ENCODE measurements at places on chromosomes 5 and 9.
A peak's percentile ranks its signal among the peaks of the same experiment; 100 is the strongest.

- no peak for DNase-seq
Measured at GRCh38 chr9:73135394-73135793, 16.3 kb upstream of the ANXA1 start.

GRCh38 chr9:36141288-36141687 is 4.8 kb downstream of the GLIPR2 start:
- DNase-seq: no peak

DNA sequence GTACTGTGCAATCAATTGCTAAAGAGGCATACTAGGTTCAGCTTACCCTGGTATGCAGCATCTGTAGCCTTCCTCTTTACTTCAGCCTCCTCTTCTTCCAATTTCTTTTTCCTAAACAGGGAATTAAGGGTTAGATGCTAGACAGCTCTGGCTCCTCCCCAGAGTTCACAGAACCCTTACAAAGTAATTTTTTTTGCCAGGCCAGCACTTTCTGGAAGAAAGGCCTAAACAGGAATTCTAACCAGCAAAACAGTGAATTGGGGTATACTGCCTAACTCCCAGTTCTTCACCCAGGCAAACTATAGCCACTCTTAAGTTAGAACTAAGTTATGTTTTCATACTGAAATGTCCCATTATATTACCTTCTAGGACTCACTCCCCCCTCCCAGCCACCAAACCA is 8.1 kb downstream of the BRD8 start:
- DNase-seq: no peak

DNA sequence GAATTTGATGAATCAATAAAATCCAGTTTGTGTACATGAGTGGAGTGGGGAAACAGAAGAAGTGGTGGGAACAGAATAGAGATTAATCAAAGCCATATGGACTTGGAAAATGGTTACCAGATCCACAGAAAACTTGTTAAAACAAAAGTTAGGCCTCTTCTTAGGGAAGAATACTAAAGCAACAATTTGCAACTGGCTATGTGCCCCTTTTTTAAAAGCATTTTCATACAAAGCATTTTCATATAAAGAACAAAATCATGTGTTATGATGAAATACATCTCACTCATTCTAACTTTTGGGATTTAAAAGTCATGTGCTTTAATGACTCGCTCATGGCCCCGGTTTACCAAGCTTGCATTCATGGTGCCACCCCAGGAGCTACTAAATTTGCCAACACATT is 276.9 kb downstream of the EFNA5 start:
- DNase-seq: no peak

- no peak for DNase-seq
Measured at GRCh38 chr9:111527347-111527746, 2.4 kb downstream of the ZNF483 start.

DNA sequence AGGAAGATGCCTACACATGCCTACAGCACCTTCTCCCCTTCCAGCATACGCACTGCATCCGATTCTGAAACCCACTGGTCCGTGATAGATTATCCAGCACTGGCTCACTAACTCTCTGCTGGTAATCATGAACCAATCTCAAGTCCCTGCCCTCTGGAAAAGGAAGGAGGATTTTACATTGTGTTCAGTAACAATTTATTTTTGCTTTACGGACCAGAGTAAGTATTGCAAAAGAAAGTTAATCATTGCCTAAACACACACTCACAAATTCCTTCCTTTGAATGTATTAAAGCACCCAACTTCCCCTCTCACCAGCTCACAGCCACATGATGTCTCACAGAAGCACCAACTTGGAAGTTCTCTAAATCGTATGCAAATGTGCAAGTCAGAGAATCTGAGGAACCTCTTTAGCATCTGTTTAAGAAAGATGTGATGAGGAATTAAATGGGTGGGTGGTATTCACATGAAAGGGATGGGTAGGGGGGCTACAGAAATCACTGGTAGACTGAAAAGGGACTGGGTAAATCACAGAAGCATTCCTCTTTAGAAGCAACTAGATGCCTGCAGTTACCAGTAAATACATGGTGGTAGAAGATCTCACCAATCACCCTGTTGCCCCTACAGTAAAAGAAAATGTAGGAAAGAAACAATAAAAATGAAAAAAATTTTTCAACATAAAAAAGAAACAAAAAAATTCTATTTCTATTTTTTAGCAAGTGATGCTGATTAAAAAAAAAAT is 8.4 kb downstream of the GNAQ start:
- peak; percentile 48 for DNase-seq

DNA sequence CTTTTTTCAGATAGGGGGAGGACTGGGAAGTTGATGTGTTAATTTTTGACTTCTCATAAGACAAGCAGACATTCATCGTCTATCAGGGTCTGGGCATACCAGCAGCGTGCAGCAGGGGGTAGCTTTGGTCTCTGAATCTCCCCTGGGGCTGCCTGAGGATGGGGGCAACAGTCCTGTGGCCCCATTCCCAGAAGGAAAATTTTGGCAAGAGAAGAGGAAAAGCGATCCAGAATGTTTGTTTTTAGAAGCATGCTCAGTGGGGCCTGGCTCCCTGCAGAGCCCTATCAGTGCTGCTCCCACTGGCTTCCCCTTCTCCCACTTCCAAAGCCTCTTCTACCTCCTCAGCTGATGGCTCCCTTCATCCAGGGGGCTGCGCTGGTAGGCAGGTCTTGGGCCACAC is 194.8 kb upstream of the IL12B start:
- DNase-seq: no peak

- no peak for DNase-seq
Measured at GRCh38 chr9:98101416-98101815, 17.6 kb downstream of the TRIM14 start.

- peak; percentile 31 for DNase-seq
Measured at GRCh38 chr9:37944671-37945481, 40.9 kb upstream of the SLC25A51 start.

- DNase-seq: no peak
Measured at GRCh38 chr9:136295542-136296433, 8.1 kb downstream of the CCDC187 start.

GRCh38 chr9:98784831-98785806 is 11.2 kb downstream of the ANKS6 start:
- no peak for DNase-seq

GRCh38 chr5:181259974-181260719 is 796 bp downstream of the TRIM52 start:
- DNase-seq: no peak

GRCh38 chr9:135600296-135600817 is 38.8 kb downstream of the PAEP start:
- DNase-seq: no peak

Measured in SW480 (cell line).